ENCODE measurements at places on chromosomes 12 and 14.

DNA sequence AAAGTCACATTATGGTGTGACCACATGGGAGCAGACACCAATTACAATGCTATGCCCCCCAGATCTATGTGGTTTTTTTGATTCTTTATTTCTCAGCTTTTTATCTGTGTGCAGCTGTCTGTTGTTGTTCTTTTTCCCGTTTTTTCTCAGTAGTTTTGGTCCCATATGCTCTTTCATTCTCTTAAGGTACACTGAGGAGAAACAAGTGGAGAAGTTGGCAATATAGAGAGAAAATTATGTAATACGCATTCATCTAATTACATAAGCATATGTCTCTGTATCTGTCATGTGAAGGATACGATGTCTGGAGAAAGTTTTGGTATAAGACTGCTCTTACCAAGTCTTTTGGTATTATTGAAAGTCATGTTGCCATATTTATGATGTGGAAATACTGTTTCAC is 819.0 kb downstream of the NRXN3 start:
- DNase-seq, result no peak

- DNase-seq, result no peak
Measured at GRCh38 chr12:3341594-3341993, 149.4 kb upstream of the PRMT8 start.

GRCh38 chr14:30893819-30894218 is 19.5 kb downstream of the COCH start:
- DNase-seq, result no peak

DNA sequence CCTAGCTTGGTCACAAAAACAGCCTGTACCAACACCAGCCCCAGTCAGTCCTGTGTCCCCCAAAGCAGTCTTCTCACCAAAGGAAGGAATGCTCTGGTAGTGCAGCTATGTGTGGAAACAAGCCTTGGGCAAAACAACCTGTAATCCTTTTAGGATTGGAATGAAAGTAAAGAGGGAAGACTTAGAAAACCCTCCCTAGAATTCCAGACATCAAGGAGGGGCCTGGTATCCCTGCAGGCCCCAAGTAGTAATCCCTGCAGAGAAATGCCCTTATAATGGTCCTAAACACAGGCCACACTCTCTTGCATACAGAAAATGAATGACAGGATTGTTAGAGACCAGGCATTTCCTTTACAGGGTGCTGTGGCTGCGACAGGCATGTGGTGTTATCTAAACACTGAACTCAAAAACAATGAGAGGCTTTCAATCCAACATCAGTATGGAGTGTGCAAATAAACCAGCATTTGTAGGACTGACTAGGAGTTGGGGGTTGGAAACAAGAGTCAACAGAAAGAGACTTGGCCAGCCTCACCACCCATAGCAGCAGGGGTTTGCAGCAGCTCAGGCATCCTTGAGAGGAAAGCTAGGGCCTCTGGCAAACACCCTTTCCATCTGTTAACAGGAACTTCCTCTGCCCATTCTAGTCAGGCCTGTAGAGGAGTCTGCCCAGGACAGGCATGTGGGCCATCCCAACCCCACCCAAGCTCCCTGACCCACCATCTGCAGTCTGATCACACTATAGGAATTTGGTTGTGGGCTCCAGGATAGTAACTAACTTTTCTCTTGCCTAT is 59.1 kb downstream of the DCAF5 start:
- DNase-seq, result no peak

DNA sequence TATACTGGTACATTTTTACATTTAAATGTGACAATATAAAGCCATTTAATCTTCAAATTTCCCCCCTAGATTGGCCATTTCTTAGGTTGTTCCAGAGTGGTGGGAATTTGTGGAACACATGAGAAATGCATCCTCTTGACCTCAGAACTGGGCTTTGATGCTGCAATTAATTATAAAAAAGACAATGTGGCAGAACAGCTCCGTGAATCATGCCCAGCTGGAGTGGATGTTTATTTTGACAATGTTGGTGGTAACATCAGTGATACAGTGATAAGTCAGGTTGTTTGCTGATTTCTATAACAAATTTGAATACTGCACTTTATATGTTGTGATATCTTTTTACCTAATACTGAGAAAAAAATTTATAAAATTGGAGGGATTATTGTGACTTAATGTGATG is 7.6 kb upstream of the ZNF410 start:
- DNase-seq, result no peak

DNA sequence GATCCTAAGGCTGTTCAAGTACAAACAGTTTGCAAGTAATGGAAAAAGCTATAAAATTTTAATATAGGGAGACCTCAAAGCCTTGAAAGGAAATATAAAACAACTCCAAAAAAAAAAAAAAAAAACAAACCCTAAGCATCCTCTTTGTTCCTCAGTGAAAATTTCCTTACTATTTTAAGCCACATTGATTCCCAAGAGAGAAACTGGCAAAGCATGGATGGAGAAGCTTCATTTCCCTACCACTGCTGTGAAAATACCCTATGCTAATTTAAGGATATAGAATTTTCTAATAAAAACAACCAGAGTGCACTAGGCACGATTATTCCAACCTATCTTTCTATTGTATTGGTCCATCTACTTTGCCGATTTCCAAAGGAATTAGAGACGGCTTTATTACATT is 283.1 kb downstream of the CACNA1C start:
- DNase-seq, result no peak

- no peak for DNase-seq
Measured at GRCh38 chr12:58554522-58555157, 365.7 kb downstream of the LRIG3 start.

DNA sequence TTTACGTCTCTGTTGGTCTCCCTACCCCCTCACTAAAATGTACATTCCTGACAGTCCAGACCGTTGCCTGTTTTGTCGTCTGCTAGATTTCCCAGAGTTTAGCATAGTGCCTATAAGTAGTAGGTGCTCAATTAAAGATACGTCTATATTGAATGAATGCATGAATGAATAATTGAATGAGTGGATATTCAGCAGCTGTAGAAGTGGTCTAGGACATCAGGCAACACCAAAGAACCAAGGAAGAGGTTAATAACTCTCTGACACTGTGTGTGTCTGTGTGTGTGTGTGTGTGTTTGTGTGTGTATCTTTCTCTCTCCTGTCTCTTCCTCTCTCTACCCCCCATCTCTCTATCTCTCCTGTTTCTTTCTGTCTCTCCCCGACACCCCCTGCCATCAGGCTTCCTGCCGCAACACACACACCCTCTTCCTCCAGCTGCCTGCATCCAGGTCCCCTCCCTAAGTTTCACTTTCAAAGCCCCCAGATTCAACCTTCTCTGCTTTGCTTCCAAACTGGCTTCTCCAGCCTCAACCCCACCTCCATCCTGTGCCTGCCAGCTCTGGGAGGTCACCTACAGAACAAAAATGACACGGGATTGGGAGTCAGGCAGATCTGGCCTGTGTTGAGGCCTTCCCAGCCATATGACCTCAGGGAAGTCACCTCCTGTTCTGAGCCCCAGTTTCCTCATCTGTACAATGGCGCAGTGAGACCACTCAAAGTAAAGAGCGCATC is 119.9 kb upstream of the NCOR2 start:
- DNase-seq, result no peak

DNA sequence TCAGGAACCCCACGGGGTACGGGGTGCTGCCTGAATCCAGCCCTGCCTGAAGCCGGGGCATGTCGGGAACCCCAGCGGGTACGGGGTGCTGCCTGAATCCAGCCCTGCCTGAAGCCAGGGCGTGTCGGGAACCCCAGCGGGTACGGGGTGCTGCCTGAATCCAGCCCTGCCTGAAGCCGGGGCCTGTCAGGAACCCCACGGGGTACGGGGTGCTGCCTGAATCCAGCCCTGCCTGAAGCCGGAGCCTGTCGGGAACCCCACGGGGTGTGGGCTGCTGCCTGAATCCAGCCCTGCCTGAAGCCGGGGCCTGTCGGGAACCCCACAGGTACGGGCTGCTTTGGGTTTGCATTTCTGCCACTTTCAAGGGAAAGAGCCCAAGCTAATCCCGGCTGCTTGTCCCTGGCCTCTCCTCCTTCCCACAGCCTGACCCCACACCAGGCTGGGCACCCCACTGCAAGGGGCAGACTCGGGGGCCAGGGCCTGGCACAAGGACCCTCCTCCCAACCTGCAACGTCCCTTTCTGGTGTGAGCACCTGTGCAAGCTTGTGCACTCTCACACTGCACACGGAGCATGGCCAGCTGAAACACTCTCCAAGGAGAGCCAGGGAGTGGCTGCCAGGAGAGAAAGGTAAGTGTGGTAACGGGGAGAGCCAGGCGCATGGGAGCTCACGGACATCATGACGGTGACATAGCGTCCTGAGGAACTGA is 5.6 kb upstream of the FBRSL1 start:
- no peak for DNase-seq

DNA sequence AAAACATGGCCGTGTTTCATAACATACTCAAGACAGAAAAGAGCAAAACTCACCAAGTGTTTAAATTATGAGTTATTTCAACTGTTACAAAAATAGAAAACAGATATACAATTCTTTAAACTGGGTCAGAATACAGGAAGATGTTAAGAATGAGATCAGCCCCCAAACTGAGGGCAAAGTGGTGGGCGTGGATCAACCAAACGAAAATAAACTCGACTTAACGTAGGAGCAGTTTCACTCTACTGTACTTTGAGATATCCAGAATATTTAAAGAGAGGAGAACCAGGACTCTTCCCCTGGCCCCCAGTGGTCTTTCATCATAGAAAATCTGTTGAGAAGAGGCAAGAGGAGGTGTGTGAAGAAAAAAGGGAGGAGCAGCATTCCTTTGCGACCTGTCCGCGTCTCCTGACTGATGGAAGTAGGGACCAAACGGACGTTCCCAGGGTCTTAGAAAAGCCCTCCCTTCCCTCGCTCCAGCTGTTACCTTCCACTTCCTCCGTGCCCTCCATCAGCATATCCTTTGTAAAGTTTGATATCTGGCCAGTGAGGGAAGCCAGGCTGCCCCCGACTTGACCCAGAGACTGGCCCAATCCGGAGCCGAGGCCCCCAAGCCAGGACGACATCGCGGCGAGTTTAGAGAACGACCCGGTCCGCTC is 668 bp downstream of the TRIP11 start:
- DNase-seq, result no peak

DNA sequence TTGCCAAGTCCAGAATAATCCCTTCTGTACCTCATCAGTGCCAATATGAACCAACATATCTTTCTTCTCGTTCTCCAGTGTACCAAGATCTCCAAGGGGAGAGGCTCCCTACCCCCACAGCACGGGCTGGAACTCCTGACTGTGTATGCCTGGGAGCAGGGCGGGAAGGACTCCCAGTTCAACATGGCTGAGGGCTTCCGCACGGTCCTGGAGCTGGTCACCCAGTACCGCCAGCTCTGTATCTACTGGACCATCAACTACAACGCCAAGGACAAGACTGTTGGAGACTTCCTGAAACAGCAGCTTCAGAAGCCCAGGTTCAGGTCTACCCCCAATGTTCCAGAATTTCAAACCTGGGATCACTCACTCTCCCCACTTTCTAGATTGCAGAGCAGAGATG is 10.5 kb upstream of the OAS2 start:
- DNase-seq, result no peak

- DNase-seq, result no peak
Measured at GRCh38 chr14:94180655-94181271, 6.6 kb downstream of the PPP4R4 start.

DNA sequence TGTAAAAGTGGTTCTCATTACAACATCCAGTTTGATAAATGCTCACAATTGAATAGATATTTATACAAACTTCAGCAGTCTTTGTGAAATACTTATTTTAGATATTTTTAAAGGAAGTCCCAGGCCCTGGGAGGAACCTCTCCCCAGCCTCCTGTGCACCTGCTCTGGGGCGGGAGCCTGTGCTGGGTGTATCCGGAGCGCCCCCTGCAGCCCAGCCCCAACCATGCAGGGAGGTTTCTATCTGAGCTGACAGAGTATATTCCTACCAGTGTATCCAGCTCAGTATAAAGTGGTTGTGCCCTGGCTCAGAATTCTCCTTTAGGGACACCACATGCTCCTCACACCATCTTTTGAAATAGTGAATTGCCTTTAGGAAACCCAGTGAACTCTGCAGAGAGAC is 851.8 kb downstream of the TMEM121 start:
- DNase-seq, result no peak

DNA sequence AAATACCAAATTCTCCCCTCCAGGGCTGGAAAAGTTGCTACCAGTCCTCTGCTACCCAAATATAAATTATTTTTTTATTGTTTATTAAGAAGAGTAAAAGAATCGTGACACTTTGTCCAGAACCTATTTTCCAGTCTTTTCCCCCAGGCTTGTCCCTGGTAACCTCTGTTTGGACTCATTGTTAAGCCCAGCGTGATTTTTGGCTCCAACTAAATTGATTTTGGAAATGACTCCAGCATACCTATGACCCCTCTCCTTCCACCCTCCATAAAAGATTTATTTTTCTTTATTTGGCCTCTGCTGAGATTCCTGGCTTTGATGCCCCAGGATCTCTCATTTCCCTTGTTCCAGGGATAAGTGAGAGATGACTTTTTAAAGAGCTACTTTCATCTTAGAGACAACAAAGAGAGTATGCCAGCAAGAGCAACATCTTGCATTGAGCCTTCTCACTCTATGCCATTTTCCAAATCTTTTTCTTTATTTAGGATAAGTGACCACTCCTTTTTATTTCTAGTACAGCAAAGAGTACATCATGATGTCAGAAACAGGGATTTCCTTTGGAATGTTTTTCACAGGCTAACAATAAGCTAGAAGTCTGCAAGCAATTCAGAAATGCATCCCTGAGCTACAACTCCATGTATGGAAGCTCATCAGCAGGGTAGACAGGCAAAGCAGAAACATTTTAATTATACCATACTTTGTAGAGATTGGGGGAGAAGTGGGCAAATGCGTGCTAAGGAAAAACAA is 75.8 kb downstream of the DAD1 start:
- no peak for DNase-seq

- DNase-seq, result no peak
Measured at GRCh38 chr14:96166461-96167223, 38.0 kb upstream of the BDKRB2 start.

GRCh38 chr12:93846936-93847516 is 169.9 kb downstream of the CRADD start:
- no peak for DNase-seq

GRCh38 chr12:131101703-131102492 is 148.2 kb downstream of the ADGRD1 start:
- DNase-seq, result no peak

- DNase-seq, result no peak
Measured at GRCh38 chr12:89490922-89491321, 33.7 kb downstream of the GALNT4 start.

DNA sequence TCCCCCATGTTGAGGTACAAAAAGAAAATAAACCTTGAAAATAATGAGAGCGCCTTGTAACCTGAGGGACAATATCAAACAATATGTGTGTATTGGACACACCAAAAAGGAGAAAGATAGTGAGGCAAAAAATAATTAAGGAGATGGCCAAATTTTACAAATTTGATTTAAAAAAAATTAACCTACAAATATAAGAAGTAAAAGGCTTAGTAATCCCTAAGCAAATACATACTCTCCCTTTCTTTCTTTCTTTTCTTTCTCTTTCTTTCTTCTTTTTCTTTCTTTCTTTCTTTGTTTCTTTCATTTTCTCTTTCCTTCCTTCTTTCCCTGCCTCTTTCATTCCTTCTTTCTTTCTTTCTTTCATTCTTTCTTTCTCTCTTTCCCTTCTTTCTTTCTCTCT is 133.4 kb downstream of the PIK3C2G start:
- DNase-seq, result no peak

Data from stimulated activated CD8-positive, alpha-beta memory T cell treated with anti-CD3 and anti-CD28 coated beads, Interleukin-15, amount 100 ng/mL, for 48 hours (primary cell).